ENCODE measurements at places on chromosomes 7 and 10.
A peak's percentile ranks its signal among the peaks of the same experiment; 100 is the strongest.

- no peak for DNase-seq
These were observed 56.3 kb downstream of the DENND2A start for GRCh38 chr7:140584195-140584851.

DNA sequence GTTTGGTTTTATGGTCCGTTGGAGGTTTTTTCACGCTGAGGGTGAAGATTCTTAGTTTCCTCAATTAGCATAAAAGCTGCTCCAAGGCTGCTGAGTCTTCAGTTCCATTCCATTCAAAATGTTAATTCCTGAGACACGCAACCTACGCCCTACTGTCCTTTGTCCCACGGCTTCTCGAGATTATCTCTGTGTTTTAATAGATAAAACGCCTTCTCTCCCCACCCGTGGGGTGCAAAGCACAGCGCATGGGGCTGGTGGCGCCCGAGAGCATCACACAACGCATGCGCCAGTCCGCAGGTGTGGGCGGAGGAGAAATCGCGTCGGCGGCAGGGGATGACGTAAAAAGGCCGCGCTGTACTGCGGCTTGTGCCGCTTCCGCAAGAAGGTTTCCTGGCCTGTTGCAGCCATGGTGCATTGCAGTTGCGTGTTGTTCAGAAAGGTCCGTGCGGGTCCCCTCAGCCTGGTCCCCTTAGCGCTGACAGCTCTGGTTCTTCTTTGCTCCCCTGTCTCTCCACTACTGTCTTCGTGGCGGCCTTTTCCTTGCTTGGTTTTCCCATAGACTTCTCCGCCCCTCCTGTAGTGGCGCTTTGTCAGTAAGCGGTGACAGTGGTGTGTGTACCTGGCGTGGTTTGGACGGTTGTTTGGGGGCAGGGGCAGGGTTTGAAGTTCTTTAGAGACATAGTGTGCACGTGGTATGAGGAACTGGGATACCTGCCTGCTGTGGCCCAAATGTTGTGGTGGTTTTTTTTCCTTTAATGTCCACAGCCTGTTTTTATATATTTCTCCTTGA is at the start of gene GTPBP10:
GTPBP10 (plus strand) TSS at position 381 of the 790 bp plus-strand sequence; CDS start at position 407, 26 bp downstream.
- peak; percentile 92 for DNase-seq

DNA sequence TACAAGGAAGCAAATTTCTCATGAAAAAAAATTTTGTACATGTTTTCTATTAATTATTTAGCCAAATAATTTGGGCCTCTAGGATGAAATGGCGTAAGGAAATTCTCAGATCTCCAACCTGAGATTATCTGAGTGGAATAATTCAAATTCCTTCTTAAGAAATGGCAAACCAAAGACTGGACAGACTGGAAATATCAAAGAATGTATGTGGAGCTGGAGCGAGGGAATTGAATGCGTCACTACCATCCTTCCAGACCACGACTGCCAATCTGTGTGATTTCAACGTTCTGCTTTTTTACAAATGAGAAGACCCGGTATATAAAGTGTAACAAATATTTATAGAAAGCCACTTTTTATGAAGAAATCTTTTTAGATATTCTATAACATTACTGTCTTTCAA is 12.4 kb upstream of the BLNK start:
- no peak for DNase-seq

- DNase-seq, result no peak
These were observed 87.9 kb downstream of the RNF216 start for GRCh38 chr7:5693529-5693928.

GRCh38 chr7:139702313-139702731 is 75.5 kb downstream of the HIPK2 start:
- no peak for DNase-seq

DNA sequence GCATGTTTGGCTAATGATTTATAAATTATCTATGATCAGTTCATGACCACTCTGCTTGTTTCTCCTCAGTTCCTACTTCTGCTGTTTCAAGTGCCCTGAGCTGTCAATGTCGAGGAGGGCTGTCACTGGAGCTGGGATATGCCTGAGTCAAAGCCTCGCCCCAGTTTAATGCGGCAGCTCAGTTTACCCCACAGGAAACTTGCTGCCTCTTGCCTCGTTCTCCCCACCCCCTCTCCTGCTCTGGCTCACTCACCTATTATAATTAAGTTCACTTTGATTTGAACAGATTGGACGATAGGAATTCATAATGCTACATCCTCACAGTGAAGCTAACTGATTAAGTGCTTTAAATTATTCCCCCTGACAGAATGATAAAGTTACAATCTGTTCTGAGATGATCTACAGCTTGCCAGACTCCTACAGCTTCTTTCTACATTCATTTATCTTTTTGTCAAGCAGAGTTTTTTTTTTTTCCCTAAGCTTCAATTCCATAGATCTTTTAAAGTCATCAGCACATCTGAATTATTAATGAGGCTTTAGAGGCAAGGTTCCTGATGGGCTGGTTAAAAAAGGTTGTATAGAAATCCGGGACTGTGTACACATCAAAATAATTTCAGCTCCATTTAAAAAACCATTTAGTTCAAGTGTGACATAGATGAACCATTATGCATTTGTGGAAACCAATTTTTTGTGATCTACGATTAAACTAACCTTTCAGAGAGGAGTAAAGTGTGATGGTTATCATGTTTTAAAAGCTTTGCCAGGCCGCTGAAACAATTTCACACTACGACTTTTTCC is 758.3 kb downstream of the KCNMA1 start:
- no peak for DNase-seq

DNA sequence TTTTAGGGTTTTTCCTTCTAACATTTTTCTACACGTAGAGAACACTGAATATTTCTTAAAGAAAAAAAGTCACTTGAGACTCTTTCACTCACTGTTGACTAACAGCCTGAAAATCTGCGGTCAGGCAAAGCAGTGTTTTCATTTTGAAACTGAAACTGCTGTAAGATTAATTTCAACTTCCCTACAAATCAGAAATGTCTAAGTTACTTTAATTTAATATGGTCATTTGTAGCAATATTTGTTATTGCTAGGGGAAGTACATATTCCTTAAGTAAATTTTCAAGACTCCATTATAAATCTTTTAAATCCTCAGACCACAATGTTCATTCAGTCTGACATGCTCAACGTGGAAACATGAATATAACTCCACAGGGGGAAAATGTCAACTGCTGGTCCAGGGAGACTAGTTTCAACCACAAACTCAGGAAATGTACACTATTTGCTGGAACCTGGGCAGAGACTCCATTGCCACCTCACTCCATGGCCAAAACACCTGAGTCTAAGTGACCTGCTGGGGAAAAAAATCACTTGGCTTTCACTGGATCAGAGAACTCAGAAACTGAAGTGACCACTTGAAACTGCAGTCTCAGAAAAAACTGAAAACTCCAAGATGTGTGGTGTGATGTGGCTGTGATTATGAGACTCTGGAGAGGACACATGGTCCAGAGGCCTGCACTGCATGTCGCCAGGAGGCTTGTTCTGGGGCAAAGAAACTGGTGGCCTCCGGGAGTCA is 161.2 kb downstream of the TAX1BP1 start:
- no peak for DNase-seq

GRCh38 chr10:127034790-127035189 is 129.6 kb downstream of the DOCK1 start:
- DNase-seq, result no peak

DNA sequence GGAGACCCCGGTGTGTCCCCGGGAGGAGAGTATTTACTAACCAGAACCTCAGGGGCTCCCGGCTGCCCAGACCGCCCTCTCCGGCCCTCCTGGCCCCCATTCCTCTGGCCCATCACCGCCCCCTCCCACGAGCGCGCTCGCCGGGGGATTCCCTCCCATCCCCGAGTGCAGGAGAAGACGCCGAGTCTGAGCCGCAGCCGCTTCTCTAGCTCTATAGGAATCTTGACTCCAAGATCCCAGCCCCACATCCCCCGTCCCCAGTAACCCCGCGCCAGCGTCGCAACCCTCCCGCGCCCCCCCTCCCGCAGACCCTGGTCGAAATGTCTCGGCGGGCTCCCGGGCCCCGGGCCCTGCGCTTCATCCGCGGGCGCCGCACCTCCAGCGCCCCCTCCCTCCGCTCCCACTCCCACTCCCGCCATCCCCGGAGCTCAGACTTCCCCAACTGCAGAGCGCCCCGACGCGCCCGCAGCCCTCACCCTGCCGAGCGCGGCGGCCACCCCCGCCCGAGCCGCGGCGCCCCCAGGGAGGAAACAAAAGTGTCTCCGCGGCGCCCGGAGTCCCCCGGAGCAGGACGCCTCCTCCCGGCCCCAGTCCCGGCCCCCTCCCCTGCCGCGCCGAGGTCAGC is 541 bp downstream of the ELMO1 start:
- no peak for DNase-seq

GRCh38 chr10:121199081-121199480 is 347.9 kb downstream of the WDR11 start:
- DNase-seq, result no peak

DNA sequence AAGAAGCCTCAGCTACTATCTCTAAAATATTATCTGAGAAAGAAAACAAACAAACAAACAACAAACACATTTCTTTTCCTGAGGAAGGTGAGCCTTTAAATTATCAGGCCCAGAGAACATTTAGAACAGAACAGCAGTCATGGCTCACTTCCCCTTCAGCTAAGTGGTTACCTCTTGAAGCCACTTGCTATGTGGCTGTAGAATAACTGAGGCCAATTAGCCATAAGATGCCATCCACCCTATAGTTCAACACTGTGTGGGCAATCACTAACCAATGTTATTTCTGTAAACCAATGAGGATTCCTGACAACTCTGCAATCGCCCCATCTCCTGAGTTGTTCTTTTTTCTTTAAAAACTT is 3.7 kb upstream of the UPP1 start:
- DNase-seq, result no peak

DNA sequence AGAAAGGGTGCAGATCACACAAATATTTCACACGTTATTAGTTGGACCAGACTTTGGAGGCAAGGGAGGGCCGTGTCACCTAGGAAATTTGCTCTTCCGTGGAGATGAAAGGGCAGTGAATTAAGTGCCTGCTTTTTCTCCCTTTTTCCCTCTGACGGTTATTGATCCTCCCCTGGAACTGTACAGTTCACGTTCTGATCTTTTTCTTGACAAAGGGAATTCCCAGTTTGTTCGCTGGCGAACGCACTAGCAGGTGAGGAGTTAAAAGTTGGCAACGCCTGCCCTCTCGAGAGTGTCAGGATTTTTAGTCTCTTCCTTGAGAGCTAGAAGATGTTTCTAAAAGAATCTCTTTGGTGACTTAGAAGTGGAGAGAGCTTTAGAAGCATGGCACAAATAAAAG is 111.5 kb downstream of the TCF7L2 start:
- no peak for DNase-seq

DNA sequence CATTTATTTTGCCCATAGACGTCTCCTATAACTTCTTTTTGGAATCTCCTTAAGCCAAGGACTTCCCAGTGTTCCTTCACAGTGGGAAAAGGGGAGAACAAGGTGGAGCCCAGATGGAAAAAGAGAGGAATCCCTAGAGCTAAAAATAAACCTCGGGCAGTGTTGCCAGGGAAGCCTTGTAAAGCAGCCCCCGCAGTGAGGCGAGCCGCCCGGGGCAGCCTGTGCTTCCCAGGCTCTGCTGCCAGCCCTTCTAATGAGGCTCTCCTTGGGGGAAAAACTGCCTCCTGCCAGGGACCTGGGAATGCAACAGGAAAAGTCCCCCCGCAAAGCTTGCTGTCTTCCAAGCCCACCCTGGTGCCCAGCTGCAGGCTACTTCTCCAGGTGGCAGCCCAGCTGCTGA is 71.7 kb downstream of the SH3PXD2A start:
- DNase-seq, result no peak

- no peak for DNase-seq
These were observed 431.6 kb upstream of the NPVF start for GRCh38 chr7:25659841-25660240.

DNA sequence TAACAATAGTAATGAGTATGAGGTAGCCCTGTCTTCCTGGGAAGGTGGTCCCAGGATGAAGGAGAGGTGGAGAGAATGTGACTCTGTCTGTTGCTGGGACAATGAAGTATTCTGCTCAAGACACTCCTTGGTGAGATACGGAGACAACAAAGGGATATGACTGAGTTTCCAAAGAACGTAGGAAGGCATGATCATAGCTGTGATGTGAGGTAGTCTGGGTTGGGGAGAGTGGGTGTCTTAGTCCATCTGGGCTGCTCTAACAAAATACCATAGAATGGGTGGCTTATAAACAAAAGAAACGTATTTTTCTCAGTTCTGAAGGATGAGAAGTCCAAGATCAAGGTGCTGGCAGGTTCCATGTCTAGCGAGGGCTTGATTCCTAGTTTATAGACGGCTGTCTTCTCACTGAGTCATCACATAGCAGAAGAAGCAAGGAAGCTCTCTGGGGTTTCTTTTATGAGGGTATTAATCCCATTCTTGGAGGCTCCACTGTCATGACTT is 84.9 kb upstream of the RHOBTB1 start:
- DNase-seq, result no peak

- DNase-seq, result peak; percentile 41
These were observed 123.6 kb downstream of the TCF7L2 start for GRCh38 chr10:113073549-113074189.

GRCh38 chr10:78349911-78350663 is 316.4 kb downstream of the RPS24 start:
- no peak for DNase-seq

DNA sequence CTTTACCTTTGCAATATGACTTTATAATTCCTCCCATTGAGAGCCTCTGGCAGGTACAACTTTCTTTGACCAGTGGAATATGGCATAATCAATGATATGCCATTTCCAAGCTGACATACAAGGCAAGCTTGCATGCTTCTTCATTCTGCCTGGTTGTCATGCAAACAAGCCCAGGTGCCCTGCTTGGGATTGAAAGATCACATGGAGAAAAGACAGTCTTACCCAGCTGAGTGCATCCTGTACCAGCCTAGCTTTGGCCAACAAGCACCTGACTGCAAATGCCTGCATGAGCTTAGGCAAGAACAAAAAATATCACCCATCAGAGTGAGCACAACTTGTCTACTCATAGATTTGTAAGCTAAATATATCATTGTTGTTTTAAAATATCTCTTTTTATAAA is 82.9 kb upstream of the KCND2 start:
- DNase-seq, result no peak

DNA sequence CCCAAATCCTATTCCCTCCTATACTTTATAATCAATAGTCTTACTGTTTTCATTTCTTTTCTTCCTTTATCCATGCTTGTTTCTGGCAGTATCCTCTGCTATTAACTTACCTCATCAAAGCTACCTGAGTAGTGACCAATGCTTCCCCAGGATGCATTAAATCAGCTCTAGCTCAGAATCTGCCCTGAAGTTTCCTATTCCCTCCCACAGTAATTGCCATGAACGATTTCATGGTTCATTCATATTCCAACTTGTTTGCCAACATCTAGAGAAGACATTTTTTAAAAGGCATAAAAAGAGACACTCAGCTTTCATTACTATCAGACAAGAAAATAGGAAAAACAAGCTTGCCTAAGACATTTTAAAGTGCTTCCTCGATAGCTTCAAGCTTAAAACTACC is 42.3 kb downstream of the COA1 start:
- no peak for DNase-seq

DNA sequence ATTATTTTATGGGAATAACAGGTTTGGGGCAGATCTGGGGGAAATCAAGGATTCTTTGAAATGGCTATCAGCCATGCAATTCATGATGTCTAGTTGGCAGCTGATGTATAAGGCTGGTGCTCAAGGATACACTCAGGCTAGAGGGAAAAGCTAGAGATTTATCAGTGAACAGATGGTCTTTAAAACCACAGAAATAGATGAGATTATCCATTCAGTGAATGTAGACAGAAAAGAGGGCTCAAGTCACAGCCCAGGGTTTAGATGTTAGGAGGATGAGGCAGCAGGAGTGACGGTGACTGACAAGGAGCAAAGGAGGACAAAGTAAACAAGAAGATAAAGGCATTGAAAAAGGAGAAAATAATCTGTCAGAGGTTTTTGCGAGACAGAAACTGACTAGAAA is 238.7 kb downstream of the CDK14 start:
- no peak for DNase-seq

GRCh38 chr10:15169555-15170401 is 1.3 kb upstream of the NMT2 start:
- DNase-seq, result no peak

All from brain pericyte (primary cell).